ENCODE measurements at places on chromosomes 6 and 20.
A peak's percentile ranks its signal among the peaks of the same experiment; 100 is the strongest.

DNA sequence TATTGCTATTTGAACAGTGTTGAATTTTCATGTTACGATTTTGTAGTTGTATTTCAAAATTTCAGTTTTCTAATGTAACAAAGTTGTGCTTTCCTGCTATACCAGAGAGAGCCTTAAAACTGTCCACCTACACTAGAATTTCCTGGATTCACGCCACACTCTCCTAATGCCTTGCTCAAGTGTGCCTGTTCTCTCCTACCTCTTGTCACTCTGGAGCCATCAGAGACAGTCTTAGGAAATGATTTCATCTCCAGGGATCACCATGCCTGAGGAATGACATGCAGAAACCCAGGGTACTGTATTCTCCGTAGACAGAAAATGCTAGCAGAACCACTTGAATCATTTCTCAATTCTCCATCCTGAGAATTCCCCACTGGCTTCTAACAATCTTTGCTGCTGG lies 667.6 kb downstream of the KIF16B start:
- no peak for DNase-seq

GRCh38 chr6:46684771-46685170 lies 2.9 kb upstream of the TDRD6 start:
- no peak for DNase-seq

DNA sequence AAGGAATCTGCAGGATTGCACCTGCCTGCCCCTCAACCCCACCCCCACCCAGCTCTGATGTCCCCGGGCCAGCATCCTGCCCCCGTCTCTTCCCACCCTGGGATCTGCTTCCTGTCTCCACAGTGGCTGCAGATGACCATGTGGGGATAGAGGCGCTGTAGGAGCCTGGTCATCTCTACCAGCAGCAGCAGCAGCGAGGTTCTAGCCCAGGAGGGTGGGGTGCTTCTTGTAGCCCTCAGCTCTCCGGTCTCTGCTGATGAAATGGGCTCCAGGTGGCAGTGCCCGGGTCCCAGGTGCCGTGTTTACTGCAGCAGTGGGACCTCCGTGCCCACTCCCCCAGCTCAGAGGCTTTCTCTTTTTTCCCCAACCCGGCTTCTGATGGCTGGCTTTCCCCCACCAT lies 25.2 kb downstream of the CAPN11 start:
- DNase-seq, result no peak

GRCh38 chr6:106107043-106107613 lies 21.0 kb downstream of the PRDM1 start:
- DNase-seq, result no peak

DNA sequence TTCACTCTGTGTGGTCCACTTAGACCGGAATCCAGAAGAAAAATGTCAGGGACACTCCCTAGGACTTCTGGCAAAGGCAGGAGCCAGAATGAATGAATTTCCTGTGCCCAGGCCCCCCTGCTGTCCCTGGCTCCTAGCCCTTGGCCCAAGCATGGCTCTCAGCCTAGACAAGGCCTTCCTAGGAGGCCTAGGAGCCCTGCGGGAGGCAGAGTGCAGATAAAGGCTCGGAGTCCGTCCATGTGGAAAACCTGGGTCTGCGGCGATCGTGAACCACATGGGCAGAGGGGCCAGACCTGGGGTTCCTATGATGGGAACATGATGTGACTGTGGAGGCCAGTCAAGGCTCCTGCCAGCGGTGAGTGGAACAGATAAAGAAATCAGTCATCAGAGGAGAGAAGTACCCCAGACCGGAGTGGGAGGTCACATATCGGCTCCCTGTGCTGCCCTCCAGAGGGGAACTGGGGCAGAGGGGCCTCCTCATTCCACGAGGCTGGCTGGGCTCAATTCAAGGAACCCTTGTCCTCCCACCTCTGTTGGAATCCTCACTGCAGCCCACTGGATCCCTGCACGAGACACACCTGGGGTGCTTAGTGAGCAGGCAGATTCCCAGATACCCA lies 5.9 kb upstream of the VSTM2L start:
- DNase-seq, result no peak

DNA sequence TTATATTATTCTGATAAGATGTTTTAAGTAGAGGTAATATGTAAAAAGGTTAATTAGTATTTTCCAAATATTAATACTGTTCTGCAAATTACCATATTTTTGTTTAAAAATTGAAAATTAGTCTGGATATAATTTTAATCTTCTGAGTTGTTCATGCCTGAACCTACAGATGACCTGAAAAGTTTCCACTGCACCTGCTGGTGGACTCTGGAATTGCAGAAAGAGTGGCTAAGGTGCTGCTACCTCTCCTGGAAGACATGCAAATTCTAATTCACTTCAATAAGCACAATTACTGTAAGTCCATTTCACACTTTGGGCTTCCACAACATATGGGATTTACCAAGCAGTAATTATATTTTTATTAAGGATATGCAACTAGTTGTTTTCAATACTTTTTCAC lies 77.7 kb upstream of the OLIG3 start:
- no peak for DNase-seq

DNA sequence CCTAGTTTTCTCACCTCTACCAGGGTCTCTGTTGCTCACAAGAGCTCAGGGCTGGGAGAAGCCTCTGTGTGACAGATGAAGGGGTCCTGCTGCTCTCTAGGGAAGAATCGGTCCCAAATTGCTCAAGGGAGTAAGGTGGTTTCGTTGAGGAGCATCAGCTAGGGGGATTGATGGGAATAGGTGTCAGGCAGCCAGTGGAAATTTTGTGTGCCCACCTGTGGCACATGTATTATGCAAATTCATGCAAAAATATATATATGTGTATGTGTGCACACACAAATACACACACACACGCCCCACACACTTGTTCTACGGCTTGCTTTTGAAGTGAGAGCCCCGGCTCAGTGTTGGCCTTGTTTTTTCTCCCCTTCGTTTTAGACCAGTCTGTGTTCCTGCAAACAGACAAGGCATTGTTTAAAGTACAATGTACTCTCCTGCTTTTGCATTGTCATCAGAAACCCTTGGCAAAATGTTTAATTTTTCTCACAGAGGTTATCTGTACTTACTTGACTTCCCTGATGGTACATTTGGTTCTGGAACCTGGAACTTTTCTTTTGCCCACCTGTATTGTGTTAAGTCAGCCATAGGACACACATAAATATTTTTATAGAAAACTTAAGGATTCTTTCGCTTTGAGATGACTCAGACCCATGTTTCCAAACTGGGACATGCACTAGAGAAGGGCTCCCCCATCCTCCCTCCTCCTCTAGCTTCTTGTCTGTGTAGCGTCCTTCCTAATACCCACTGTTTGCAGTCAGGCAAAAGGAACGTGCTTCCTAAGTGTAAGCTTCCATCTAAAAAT lies 26.7 kb downstream of the FOXO3 start:
- no peak for DNase-seq

GRCh38 chr6:32154514-32155161 lies 697 bp downstream of the PPT2 start:
- DNase-seq, result peak; percentile 58

DNA sequence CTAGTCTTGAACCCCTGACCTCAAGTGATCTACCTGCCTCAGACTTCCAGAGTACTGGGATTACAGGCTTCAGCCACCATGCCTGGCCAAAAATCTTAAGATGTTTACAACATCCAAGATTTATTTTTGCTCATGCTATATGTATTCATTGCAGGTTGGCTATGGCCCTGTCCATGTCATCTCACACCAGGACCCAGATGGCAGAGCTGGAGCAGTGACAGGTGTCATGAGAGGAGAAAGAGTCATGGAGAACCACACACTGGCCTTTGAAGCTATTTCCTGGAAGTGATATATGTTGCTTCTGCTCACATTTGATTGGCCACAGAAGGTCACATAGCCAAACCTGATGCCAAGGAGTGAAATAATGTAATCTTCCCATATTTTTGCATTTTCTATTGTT lies 13.8 kb upstream of the DDR1 start:
- no peak for DNase-seq

DNA sequence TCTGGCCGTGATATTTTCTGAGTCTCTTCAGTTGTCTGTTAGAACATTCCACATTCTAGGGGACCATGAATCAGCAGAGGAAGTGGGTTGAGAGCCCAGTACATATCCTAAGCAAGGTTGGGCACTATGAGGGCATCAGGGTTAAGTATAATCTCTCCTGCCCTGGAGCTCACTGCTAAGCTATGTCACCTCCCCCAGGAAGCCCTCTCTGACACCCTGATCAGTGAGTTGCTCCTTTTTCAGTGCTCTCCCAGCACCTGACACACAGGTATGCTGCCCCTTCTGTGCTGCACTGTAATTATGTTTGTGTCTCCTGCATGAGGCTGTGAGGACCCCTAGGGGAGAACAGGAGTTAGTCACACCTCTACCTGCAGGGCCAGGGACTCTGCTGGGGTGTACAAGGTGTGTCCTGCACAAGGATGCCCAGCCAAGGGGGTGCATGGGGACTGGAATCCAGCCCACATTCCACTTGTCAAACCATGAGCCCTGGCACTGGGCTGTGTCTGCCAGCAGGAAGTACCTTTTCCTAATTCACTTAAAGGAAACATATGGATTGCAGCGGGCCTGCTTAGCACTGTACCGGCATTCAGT lies 3.9 kb downstream of the RAB44 start:
- DNase-seq, result no peak

DNA sequence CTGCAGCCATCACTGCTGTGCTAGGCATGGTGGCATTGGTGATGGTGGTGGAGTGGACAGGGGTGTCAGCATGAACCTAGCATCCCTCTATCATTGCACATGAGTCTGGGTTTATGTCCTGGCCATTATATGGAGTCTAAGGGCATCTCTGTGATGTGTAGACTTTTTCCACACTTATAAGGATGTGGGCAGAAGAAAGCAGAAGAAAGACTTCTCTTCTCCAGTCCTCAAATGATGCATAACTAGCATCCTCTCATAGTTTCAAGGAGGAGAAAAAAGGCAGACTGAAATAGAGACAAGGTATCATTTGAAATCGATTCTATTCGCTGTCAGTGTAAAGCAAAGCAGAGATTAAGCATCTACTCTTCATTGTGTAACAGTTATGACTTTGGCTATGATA lies 140.0 kb upstream of the ATXN1 start:
- DNase-seq, result no peak

- DNase-seq, result no peak
Measured at GRCh38 chr6:33746036-33746600, 587 bp downstream of the IP6K3 start.

DNA sequence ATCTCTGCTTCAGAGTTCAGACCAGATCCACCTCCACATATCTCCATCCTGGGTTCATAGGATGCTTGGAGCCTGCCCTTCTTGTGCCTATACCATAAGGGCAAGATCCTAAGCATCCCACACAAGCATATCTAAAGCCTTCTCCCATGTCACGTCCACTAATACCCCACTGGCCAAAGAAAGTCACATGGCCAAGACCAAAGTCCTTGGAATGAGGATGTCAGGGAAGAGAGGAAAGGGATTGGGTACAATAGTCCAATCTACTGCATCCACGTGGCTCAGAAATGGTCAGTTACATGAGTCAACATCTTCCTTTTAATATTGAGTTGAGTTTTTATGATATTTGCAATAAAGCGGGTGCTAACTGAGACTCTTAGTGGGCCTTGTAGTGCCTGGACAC lies 515.9 kb upstream of the SULF2 start:
- DNase-seq, result no peak

DNA sequence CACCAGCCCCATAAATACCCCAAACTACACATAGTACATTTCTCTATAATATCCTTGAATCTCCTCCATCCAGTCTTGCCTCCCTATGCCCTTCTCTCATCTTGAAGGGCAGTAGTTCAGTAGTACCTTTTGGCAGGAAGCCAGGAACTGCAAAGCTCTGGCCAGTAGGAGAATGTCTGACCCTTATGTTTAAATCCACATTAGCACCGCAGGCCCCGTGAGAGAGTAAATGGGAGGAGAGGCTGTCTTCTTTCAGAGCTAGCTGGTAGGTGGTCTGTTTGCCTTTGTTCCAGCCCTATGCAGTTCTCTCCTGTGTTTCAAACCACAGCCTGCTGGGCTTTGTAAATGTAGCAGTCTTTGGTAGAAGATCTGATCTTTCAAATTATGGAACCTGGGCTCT lies 690.7 kb downstream of the DOK5 start:
- no peak for DNase-seq

DNA sequence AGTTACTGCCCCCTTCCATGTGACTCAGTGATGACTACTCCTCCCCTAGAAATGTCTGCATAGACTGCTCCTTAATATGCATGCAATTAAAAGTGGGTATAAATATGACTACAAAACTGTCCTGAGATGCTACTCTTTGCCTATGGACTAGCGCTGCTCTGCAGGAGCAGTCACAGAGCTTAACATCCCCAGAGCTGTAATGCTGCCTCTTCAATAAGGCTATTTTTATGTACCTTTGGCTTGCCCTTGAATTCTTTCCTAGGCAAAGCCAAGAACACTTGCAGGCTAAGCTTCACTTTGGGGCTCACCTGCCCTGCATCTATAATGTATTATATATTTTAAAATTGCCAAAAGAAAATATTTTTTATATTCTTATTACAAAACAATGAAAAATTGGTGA lies 299.1 kb downstream of the CLVS2 start:
- no peak for DNase-seq

GRCh38 chr6:120373185-120373584 lies 961.1 kb downstream of the TBC1D32 start:
- no peak for DNase-seq

- DNase-seq, result no peak
Measured at GRCh38 chr20:23021951-23022350, 13.2 kb upstream of the SSTR4 start.

DNA sequence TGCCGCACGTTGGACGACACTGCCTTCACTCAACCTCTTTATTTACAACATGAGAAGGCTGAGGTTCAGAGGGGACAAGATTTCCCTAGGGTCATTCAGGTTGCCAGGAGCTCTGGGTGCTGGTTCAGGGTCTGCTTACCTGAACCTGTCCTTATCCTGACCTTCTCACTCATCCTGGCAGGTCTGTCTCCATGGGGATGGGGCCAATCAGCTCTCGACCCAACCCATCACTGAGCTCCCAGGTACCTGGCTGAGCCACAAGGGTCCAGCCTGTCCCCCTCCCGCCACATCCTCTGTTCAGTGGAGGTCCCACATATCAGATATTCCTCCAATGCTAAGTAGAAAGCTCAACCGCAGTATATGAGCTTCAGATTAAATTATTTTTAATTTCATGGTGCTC lies 225.6 kb downstream of the ANKRD60 start:
- no peak for DNase-seq

DNA sequence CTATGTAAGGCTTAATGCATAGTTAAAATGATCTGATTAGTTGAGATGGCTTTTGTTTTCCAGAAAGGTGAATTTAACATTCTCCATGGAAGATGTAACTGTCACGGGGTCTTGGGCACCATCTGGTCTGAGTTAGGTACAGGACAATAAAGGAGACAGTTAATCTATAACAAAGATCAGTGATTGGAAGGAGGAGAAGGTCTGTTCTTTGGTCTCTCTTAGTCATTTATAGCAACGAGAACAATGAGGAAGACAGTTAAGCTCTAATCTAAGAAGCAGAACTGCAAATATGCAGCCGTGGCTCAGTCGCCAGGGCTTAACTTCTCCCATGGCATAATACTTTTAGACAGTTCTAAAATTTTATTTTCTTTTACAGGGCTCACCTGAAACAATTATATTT lies 405.5 kb upstream of the SULF2 start:
- DNase-seq, result no peak

DNA sequence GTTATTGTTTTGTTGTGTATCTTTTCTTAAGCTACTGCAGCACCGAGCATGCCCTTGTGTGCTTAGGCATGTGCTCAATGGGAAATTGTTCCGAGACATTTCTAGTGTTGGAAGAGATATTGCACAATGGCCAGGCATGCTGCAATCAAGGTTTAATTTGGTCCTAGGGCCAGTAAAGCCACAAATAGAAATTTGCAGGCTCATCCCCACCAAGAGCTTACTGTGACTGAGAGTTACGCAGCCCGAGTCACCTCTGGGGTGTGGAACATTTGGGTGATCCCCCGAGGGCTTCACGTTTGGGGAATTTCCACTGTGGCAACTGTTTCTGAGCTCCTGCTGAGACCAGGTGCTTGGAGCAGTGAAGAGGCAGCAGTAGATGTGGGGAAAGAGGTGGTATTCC lies 65.8 kb downstream of the ADTRP start:
- DNase-seq, result no peak

Measured in GM18507 (cell line).